ENCODE measurements at places on chromosomes 12 and 14.

GRCh38 chr12:42884116-42884515, 294.6 kb upstream of the PRICKLE1 start:
- DNase-seq: no peak

- no peak for DNase-seq
Measured at GRCh38 chr14:57275023-57275664, 6.4 kb downstream of the AP5M1 start.

DNA sequence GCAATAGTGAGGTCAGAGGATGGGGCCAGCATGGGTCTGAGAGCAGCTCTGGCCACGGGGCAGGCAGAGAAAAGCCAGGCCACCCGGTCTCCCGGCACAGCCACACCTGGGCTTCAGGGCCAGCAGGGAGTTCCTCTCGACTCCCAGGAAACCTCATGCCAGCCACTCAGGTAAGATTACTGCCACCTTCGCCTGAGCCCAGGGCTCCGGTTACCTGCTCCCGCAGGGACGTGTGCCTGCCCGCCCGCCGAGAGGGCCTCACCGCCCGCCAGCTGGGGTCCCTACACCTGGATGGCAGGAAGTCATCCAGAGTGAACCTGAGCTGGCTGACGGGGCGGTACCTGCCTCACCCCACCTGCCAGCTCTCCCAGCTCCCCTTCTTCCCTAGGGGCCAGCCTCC, 7.3 kb downstream of the JAG2 start:
- DNase-seq: no peak

DNA sequence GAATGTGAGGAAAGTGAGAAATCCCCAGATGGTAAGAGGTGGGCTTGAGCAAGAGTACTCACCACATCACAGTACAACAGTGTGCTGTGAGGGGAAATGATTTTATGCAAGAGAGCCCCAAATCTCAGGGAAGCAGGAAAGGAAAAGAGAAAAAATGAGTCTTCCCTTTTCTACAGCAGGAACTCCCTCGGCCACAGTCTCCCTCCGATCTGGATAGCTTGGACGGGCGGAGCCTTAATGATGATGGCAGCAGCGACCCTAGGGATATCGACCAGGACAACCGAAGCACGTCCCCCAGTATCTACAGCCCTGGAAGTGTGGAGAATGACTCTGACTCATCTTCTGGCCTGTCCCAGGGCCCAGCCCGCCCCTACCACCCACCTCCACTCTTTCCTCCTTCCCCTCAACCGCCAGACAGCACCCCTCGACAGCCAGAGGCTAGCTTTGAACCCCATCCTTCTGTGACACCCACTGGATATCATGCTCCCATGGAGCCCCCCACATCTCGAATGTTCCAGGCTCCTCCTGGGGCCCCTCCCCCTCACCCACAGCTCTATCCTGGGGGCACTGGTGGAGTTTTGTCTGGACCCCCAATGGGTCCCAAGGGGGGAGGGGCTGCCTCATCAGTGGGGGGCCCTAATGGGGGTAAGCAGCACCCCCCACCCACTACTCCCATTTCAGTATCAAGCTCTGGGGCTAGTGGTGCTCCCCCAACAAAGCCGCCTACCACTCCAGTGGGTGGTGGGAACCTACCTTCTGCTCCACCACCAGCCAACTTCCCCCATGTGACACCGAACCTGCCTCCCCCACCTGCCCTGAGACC, 7.8 kb downstream of the ATN1 start:
- DNase-seq: no peak

DNA sequence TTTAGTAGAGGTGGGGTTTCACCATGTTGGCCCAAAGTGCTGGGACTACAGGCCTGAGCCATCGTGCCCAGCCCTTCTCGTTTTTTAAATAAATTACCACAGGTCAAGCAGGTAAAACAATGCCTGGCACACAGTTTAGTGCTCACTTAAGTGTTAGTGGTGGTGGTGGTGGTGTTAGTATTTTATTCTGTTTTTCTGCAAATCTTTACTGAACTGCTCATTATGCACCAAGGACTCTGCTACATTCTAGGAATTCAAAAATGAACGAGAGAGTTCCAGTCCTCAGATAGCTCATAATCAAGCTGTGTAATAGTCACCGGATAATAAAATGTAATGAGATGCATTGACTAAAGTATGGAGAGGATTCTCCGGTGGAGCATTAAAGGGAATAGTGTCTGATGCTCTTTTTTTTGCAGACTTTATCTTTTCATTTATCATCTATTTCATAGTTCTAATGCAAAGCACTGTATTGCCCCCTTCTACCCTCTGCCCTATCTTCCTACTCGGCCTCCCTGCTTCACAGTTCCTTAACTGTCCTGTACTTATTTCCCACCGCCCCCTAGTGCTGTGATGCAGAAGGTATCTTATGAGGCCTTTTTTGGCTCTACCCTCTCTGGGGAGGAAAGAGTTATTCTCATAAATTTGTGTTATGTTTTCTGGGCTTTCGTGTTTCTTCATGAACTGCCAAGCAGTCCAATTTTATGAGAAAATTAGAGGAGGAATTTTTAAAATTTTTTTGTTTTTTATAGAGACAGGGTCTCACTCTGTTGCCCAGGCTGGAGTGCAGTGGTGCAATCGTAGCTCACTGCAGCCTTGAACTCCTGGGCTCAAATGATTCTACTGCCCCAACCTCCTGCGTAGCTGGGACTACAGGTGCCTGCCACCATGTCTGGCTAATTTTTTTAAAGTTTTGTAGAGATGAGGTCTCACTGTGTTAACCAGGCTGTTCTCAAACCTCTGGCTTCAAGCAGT, 1.0 kb downstream of the ITFG2 start:
- DNase-seq: peak; percentile 69

DNA sequence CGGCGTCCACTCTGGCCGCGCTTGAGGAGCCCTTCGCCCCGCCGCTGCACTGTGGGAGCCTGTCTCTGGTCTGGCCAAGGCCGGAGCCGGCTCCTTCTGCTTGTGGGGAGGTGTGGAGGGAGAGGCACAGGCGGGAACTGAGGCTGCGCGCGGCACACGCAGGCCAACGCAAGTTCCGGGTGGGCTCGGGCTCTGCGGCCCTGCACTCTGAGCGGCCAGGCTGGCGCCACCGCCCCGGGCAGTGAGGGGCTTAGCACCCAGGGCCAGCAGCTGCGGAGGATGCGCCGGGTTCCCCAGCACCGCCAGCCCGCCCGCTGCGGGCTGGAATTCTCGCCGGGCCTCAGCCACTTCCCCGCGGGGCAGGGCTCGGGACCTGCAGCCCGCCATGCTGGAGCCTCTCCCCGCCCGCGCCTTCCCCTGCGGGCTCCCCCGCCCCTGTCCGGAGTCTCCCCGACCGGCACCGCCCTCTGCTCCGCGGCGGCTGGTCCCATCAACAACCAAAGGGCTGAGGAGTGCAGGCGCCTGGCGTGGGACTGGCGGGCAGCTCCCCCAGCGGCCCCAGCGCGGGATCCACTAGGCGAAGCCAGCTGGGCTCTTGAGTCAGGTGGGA, 921.2 kb upstream of the FOXG1 start:
- DNase-seq: no peak

DNA sequence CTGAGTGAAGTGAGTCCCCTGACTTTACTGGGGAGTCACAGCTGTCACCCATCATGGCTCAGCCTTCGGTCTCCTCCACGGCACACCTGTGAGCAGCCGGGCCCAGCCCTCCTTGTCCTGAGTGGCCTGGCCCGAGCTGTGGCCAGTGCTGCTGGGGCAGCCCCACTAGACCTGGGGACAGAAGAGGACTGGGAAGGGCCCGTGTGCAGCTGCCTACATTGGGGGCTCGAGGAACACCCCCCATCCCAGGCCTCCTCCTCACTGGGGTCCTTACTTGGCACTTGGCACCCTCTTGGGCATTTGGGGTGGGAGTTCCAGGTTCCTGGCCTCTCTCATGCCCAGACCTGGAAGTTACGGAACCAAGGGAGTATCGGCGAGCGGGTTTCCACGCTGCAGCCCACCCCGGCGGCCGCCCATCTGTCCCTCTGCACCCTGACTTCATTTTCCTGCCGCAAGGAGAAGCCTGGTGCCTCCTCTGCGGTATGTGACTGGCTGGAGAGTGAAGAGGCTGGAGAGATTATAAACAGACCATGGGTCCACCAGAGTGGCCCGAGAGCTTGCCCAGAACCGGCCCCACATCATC, 179.7 kb downstream of the KIF26A start:
- no peak for DNase-seq

GRCh38 chr12:23523339-23523738, 426.1 kb downstream of the SOX5 start:
- DNase-seq: no peak

GRCh38 chr14:65294816-65295215, 117.7 kb upstream of the FUT8 start:
- no peak for DNase-seq

All from fibroblast of skin of right quadriceps (primary cell).